Activated CD8-positive, alpha-beta memory T cell treated with anti-CD3 and anti-CD28 coated beads, Interleukin-2, amount 50 U/mL, for 48 hours (primary cell): ENCODE measurements at places on chromosomes 2 and 18.

- DNase-seq, result no peak
Observed at GRCh38 chr2:74921236-74921736, 37.2 kb upstream of the POLE4 start.

DNA sequence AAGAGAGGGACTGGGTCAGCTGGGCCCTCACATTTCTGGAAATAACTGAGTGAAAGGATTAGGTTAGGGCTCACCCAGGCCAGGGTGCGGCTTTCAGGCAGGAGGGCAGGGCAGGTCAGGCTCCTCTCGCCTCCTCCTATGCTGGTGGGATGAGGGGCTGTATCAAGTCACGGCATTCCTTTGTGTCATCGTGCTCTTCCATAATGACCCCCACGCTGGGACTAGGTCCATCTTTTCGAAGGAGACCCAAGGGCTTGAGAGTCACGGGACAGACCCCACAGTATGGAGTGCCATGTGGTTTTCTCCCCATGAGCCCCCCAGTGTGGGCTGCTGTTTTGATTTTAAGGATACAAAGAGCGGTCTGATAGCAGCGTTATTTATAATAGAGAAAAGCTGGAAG lies 137.8 kb upstream of the COPS8 start:
- DNase-seq, result no peak

GRCh38 chr2:1674766-1675397 lies 69.4 kb downstream of the PXDN start:
- DNase-seq, result no peak

DNA sequence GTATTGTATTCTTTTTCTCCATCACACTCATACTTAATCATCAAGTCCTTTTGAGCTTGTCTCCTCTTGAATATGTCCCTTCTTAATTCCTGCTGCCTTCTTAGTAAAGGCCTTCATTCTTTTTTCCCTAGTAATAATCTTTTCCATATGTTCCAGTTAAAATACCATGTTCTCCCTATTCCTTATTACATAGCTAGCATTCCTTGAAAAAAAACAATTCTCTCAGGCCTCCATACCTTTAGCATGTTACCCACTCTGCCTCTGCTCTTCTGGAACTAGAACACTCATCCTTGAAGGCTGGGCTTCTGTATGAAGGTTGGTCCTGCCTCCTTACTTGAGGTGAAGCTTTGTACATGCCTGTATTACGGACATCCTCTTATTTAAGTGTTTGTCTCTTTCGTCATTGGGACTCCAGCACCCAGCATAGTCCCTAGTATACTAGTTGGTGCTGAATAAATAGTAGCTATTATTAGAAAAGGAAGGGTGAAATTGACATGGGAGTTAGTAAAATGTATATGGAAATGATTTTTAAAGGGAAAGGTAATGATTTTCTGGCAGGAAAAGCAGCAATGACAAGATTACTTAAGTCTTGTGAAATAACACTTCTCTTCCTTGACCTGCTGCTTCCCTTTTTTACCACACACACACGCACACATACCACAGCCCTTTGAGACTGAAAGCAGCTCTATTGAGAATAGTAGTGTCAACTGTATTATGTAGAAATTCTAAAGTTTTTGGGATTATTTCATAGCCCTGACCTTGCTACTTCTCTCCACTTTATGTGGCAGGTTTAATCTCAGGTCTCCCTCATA lies 45.6 kb downstream of the REL start:
- no peak for DNase-seq

GRCh38 chr18:10138719-10139118 lies 224.9 kb downstream of the VAPA start:
- no peak for DNase-seq

DNA sequence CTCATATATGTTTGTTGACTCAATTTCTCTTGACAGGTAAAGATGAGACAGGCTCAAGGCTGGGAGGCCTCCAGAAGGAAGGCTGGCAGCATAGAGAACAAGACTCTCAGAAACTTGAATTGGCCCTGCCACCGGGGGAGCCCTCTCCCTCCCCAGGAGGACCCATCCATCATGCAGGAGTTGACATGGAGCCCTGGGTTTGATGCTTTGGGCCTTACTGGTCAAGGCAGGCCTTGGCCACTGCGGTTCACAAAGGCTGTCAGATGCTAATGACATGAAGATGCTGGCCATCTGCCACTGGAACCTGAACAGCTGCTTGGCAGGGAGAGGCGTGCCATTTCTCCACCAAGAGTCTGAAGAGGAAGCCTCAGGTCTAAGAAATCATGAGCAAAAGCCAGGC lies 193.6 kb downstream of the MTCL1 start:
- no peak for DNase-seq

DNA sequence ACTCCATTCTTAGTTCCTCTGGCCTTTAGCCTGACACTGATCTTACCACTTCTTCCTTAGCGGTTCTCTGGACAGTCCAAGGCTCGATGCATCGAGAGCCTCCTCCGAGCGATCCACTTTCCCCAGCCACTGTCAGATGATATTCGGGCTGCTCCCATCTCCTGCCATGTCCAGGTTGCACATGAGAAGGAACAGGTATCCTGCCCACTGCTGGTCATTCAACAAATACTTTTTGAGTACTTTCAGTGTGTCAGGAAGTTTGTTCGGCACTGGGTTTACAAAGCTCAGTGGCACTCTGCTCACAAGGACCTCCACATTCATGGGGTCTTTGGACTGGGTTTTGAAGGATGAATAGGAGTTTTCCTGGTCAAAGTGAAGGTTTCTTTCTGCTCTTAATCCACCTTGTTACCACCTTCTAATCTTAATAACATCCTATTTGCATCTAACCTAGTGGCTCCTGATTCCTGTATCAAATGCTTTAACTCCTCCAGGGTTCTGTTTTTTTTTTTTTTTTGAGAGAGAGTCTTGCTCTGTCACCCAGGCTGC lies 25.8 kb downstream of the GCKR start:
- DNase-seq, result no peak

GRCh38 chr2:206935991-206936842 lies 3.1 kb upstream of the CPO start:
- DNase-seq, result no peak

DNA sequence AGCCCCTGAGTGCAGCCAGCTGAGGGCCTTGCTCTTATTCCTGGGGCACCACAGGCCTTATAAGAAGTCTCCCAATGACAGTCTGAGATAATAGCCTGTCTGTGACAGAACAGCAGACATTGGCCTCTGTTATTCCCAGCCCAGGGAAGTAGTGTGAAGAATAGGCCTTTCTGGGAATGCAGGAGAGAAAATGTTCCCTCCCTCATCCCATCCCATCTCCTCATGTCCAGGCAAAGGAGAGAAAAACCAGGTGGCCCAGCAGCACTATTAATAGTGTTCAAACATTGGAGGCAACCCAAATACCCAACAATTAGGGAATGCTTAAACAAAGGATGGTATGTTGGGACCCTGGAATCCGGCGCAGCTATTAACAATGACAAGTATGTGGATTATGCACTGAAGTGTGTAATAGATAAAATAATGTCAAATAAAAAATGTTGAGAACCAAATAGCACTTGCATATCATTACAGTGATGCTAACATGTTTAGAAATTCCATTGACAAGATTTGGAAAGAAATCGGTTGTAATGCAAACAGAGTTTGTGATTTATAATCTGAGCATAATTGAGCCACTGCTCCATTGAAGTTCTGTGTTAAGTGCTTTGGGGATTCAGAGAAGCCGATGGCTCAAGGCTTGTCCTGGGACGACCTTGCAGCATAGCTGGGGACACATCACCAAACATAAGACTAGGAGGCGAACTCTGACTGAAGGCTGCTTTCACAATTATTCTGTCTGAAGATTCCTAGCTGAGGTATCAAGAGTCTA lies 69.3 kb downstream of the LBH start:
- no peak for DNase-seq

GRCh38 chr2:119857742-119858141 lies 98.0 kb downstream of the PTPN4 start:
- DNase-seq, result no peak

DNA sequence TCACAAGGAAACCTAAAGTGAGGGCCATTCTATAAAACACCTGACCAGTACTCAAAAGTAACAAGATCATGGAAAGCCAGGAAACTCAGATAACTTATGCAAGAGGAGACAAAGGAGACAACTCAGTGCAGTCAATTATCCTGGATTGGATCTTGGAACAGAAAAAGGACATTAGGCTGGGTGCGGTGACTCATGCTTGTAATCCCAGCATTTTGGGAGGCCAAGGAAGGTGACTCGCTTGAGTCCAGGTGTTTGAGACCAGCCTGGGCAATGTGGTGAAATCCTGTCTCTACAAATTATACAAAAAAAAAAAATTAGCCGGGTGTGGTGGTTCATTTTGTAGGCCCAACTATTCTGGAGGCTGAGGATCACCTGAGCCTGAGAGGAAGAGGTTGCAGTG lies 424.5 kb upstream of the SPRED2 start:
- DNase-seq, result no peak

- DNase-seq, result no peak
Observed at GRCh38 chr2:54330926-54331835, 75.2 kb upstream of the TSPYL6 start.

GRCh38 chr18:63145166-63145850 lies 174.3 kb downstream of the BCL2 start:
- no peak for DNase-seq

DNA sequence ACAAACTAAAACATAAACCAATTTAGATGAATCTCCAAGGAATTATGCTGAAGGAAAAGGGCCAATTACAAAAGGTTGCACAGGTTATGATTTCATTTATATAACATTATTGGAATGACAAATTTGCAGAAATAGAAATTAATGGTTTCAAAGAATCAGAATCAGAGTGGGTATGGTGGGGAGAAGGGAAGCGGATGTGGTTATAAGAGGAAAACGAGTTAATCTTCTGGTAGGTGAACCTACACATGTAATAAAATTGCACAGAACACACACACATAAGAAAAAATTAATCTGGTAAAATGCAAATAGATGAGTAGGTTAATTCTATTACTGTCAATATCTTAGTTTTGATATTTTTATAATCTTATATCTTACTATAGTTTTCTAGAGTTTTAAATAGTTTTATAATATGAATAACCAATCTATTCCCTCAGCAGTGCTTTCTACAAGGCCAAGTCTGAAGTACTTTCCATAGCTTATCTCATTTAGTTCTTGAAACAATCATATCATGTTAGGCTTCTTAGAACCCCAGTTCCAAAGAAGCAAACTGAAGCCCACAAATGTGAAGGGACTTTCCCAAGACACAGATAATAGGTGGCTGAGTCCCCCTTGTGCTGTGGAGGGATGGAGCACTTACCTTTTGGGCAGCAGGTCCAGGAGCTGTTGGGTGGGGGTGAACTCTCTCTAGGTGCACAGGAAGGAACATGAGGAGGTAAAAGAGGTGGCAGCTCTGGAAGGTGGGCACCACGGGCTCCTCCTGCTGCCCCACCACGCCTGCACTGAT lies 31.5 kb downstream of the ZNF519 start:
- peak; percentile 58 for DNase-seq

DNA sequence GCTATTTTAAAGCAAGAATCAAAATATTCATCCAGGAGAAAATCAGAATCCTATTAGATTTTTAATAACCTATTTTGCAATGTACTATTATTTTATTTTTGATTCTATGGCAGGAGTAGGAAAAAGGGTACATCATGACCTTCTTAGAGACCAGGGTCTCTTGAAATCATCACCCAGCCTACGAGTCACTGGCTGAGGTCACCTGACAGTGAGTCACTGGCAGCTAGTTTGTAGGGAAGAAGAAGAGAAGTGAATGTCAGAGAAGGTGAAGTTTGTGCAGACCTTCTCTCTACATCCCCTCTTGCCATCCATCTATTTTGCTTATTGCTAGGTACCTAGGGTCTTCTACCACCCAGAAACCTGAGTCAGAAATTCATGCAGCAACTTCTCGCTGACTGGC lies 144.2 kb downstream of the ALK start:
- DNase-seq, result no peak

DNA sequence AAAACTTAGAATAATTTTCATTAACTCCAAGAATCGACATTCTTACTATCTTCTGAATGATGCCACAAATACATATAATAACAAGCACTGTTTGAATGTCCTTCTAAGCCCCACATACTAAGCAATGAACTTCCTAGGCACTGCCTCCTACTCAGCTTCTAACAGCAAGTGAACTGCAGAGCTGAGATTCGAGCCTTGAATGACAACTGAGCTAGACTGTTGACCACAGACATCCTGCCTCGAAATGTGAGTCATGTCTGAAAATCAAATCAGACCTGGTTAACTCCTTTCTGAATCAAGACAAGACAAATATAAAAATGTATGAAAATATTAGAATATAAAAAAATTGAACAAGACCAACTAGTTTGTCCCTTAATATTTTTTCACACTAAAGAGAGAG lies 108.1 kb downstream of the MYT1L start:
- DNase-seq, result no peak
